HS-27A (cell line): ENCODE measurements at places on chromosomes 5 and 9.

DNA sequence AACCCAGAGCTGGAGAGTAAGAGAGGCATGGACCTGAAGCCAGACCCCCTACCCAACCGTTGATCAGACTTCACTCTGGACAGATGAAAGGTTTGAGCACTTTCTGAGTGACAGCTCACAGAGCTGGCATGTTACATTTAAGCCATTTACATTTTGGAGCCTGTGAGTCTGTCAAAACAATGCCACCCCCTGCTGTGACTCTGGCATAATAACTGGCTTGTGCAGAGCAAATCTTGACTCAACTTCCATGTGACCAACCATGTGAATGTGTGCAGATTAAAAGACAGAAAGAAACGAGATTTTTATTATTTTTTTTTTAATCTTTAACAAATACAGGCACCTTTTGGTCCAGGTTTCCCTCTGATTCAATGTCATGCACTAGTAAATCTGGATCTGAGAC, 48.5 kb downstream of the MFAP3 start:
- DNase-seq: no peak

- no peak for DNase-seq
These were observed 103.5 kb downstream of the ANGPTL2 start for GRCh38 chr9:127018935-127019334.

DNA sequence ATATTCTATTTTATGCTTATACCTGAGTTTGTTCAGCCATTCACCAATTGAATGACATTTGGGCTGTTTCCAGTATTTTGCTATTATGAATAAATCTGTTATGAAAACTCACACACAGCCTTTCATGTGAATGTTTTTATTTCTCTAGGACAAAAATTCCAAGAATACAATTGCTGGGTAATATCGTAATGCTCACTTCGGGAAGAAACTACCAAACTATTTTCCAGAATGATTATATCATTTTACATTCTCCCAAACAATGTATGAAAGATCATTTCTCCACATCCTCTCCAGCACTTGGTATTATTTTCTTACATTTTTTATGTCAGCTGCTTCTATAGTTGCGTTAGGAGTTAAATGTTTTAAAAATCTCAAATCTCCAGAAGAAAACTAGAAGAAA, 58.3 kb upstream of the LHFPL2 start:
- DNase-seq: no peak

GRCh38 chr5:81097713-81098112, 135.4 kb upstream of the CKMT2 start:
- DNase-seq: no peak

GRCh38 chr5:156913719-156914370, 49.2 kb downstream of the TIMD4 start:
- DNase-seq: no peak

GRCh38 chr5:150184990-150185912, 4.6 kb upstream of the SLC6A7 start:
- no peak for DNase-seq

DNA sequence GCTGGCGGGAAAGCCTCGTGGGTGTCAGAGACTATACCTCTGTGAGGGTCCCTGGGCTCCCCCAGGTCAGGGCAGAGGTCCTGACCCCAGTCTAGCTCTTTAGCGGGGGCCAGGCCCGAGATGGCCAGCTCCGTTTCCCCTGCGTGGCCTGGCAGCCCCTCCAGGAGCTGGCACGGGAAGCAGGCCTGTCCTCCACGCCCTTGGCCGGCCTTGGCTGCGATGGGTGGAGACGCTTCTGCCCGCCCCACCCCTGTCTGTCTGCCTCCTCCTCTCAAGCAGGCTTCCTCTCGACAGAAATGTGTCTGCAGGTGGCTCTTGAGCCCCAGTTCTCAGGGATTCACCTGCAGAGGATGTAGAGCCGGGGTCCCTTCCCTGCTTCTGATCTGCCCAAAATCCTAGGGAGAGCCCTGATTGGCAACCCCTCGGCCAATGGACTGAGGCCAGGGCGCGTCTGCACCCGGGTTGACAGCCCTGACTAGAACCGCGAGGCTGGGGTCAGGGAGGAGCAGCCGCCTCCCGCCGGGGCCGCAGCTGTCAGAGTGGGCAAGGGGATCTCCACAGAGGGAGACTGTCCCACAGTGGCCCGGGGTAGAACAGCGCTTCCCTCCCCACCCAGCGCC, 2.6 kb upstream of the GRIN1 start:
- no peak for DNase-seq

GRCh38 chr5:130061746-130062145, 157.5 kb downstream of the CHSY3 start:
- no peak for DNase-seq

- DNase-seq: no peak
These were observed 13.9 kb downstream of the GRXCR2 start for GRCh38 chr5:145858959-145859358.

DNA sequence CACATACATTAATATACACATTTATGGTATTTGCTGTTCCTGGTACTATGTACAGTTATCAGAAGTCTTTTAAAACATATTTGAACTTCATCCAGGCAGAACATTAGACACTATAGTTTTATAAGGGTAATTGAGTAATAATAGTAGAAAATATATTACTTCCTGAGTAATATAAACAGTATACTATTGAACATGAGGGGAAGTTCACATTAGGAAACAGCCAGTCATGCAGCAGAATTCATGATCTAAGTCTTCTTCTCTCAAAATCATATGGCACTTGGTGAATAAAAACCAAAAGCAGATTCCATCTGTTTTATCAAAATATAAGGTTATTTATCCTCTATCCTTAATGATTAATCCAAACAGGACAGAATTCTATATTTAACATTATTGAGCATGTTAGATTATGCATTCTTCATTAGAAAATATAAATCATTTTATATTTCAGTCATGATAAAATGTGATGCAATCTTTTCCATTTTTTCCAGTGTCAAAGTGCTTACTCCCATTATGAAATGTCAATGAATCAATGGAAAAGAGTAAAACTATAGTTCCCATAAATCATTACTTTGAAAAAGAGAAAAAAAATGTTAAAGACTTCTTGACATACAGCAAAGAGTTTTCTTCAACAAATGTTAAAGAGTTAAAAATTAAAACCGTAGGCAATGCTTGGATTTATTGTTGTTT, 584.3 kb upstream of the TUSC1 start:
- no peak for DNase-seq

DNA sequence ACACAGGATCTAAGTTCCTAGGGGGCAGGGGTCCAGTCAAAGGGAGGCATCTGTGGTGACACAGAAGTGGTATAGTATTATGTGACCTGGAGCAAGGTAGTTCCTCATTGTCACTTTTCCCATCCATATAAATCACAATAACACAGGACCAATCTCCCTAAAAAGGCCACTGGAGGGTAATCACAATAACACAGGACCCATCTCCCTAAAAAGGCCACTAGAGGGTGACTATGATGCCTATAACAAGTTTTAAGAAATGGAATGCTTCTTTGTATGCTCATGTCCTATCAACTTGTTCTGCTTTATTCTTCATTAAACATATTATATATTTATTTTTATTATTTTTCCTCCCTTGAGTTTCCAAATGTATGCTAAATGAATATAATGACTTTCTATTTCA, 254.6 kb downstream of the ASTN2 start:
- DNase-seq: no peak

DNA sequence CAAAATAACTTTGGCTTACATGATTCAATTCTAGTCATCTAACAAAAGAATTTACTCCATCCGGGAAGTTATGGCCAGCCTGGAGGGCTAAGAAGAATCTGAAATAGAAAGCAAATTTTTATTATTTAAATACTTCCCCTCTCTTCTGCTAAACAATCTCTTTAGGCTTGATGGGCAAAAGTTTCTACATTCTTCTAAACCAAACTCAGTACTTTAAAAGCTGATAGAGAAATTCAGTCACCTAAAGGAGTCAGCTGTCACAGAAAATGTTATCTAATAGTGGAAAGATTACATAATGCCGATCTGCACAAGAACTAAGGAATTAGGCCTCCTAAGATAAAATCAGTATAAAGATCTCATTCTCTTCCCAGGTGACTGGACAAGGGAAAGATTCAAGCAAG, 32.4 kb downstream of the GNAQ start:
- DNase-seq: no peak

DNA sequence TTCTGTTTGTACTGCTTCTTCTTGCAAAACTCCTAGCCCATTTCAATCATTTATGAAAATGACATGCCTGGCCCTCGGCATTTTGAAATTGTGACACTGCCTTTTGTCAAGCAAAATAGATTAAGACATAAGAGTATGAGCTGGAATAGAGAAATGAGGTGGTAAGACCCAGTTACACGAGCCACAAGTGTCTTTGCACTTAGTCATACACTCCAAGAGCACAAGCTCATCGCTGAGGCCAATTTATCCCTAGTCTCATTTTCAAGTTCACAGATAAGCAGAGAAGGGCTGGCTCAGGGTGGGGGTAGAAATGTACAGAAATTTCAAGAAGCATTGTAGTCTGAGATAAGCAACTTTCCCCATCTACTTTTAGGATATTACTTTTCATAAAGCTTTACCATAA, 40.6 kb upstream of the MAP1B start:
- peak; percentile 64 for DNase-seq

DNA sequence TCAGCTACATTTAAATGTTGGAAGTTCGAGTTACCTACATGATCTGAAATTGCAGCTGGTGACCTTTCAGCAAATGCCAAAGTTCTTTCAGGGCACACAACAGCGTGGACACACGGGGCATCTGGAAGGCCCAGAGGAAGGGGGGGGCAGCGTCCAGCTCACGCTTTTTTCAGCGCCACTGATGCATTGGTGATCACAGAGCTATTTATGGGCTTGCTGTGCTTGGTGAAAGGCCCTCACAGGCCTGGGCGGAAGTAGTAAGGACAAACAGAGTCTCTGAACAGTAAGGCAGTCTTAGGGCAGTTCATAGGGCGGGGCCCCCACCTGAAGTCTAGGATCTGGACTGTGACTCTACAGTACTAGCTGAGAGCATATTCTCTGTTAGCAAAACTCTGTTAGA, 6.6 kb upstream of the FBP2 start:
- no peak for DNase-seq

DNA sequence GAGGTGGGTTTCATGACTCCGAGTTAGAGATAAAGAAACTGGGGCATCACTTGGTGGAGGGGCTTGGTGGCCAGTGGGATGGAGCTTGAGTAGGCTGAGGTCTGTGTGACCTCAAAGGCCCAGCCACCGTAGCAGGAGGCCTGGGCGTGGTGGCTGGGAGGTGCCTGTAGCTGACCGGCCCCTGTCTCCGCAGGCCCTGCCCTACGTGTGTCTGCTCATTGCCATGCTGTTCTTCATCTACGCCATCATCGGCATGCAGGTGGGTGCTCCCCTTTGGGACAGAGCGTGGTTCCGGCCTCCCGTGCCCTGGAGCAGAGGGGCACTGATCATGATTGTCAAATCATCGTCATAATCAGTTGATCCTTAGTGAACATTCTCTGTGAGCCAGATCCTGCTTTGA, 196.2 kb downstream of the CACNA1B start:
- no peak for DNase-seq
